Motor neuron (in vitro differentiated cells): ENCODE measurements at places on chromosomes 2 and 18.

- ATAC-seq: peak; percentile 43
Observed at GRCh38 chr2:36659872-36660312, 36.6 kb upstream of the VIT start.

DNA sequence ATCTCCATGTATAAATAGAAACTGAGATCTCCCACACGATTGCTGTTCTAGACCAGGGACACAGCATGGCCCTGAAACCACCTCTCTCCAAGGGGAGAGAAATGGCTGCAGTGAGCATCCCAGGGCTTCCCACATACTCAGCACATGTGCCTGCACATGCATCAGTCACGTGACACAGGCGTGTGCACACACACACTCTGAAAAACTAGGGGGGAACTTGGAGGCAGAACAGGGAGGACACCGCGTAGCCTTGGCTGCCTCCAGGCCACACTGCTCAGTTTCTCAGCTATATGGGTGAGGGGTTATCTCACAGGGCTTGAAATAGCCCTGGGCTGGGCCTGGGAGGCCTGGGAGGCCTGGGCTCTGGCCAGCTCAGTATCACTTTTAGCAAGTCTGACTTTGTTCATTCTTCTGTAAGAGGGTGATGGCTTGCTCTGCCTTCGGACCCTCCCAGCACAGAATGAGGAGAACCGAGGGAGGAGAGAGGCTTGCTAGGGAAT is 66.9 kb downstream of the EMX1 start:
- no peak for ATAC-seq

DNA sequence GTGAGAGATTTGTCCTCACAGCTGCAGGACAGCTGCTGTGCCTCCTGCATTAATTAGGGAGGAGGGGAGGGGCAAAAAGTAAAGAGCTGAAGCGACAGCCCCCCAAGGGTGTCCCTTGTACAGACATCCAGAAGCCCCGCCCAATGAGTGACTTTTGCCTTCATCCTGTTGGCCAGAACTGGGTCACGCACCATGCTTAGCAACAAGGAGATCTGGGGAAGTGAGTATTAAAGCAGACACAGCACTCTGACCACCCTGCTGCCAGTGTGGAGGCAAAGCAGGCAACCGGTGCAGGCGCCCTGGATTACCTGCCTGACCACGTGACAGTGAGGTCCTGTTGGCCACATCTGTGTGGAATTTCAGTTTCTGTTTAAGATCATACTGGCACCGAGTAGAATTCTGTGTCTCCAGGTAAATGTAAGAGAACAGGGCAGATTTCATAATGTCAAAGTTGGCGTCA is 21.5 kb upstream of the BIN1 start:
- peak; percentile 81 for ATAC-seq

DNA sequence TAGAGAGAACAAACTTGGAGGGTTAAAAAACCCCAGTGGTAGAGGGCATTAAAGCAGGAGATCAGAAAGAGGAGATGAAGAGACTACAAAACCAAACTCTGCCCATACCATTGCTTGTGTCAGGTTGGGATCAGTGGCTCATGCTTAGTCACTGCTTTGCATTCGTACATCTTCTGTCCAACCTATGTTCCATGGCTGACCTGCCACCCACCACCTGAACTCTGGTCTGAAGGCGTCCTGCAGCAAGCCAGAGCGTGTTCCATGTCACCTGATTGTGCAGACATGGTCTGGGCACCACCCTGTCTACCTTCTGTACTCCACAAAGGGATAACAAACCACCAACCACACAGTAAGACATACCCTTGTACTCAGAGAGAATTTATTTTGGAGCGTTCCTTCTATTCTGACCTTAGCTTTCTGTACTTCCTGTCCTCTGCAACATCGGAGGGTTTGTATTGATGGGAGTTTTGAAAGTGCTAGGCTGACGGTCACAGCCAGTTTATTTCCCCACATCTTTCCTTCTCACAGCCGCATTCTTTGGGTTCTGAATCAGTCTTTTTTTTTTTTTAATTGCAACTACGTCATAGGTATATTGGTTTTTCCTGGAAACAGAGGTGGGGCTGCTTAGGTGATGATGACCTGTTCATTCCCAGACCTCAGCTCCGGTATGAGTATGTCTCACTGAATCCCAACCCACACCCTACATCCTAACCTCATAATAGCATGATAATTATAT is 88.3 kb downstream of the SOWAHC start:
- ATAC-seq: peak; percentile 45

GRCh38 chr2:158502974-158503373 is 46.2 kb downstream of the PKP4 start:
- no peak for ATAC-seq
